ENCODE measurements at places on chromosomes 2 and 18.

GRCh38 chr18:25759111-25759510 is 331.3 kb downstream of the SS18 start:
- H3K27me3 ChIP-seq = no peaks in the 10 kb centered on the region
- DNase-seq = no peak
- H3K36me3 ChIP-seq = no peaks in the 10 kb centered on the region
- no peak overlapping the region for H3K27ac ChIP-seq
- no peak overlapping the region for H3K4me3 ChIP-seq

GRCh38 chr2:33496150-33496549 is 19.7 kb downstream of the RASGRP3 start:
- H3K36me3 ChIP-seq = no peaks in the 10 kb centered on the region
- H3K27me3 ChIP-seq = peaks cover 15% of the 10 kb centered on the region
- DNase-seq = no peak
- no peak overlapping the region for H3K27ac ChIP-seq

- DNase-seq = no peak
- no peak overlapping the region for H3K4me3 ChIP-seq
- H3K27me3 ChIP-seq = peaks cover 20% of the 10 kb centered on the region
- H3K4me1 ChIP-seq = no peaks in the 10 kb centered on the region
Observed at GRCh38 chr18:907885-908757, 3.5 kb downstream of the ADCYAP1 start.

GRCh38 chr18:77737405-77737804 is 487.8 kb downstream of the GALR1 start:
- no peak for DNase-seq
- H3K4me3 ChIP-seq = no peak overlapping the region
- H3K27me3 ChIP-seq = peaks cover 91% of the 10 kb centered on the region
- no peaks in the 10 kb centered on the region for H3K4me1 ChIP-seq
- H3K36me3 ChIP-seq = no peaks in the 10 kb centered on the region

- H3K36me3 ChIP-seq = no peaks in the 10 kb centered on the region
- H3K27ac ChIP-seq = no peak overlapping the region
- no peak overlapping the region for H3K4me3 ChIP-seq
- no peaks in the 10 kb centered on the region for H3K27me3 ChIP-seq
Observed at GRCh38 chr2:14915983-14916382, 283.5 kb downstream of the LRATD1 start.

DNA sequence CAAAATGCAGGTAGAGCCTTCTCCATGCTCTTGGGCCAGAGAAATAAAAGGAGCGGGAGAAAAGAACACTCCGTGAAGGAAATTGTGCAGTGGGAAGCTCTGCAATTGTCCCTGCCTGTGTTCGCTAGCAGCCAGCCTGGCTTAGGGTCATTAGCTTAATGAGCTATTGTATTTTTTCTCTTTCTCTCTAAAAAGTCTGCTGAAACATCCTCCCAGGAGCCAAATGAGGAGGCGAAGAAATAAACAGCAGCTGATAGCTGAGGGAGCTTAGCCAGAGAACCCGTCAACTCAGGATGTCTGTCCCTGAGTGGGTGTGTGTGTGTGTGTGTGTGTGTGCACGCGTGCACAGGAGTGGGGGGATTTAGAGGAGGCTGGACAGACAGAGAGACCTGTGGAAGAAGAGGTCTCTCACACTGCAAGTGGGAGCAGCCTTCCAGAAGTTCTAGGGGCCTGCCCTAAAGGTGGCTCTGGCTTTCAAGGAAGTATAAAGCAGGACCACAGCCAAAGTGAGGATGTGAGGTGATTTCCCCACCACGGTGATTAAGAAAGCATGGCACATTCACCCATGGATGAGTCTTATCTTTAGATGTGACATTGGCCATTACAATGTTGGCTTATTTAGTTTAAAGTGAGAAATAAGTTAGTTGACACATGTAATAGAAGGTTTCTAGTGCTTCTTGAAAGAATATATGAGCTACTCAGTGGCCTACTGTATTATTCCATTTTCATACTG is 690.4 kb downstream of the RNF144A start:
- DNase-seq = no peak
- no peaks in the 10 kb centered on the region for H3K27me3 ChIP-seq
- no peaks in the 10 kb centered on the region for H3K4me1 ChIP-seq
- no peaks in the 10 kb centered on the region for H3K36me3 ChIP-seq

GRCh38 chr2:234678711-234679110 is 181.8 kb upstream of the ARL4C start:
- H3K36me3 ChIP-seq = peaks cover 3% of the 10 kb centered on the region
- peak; percentile 44 for DNase-seq
- H3K4me1 ChIP-seq = peaks cover 29% of the 10 kb centered on the region
- no peaks in the 10 kb centered on the region for H3K27me3 ChIP-seq
- H3K27ac ChIP-seq = no peak overlapping the region
- H3K4me3 ChIP-seq = no peak overlapping the region

GRCh38 chr18:3044931-3045698 is 32.2 kb upstream of the LPIN2 start:
- H3K27me3 ChIP-seq = no peaks in the 10 kb centered on the region
- H3K4me3 ChIP-seq = no peak overlapping the region
- H3K27ac ChIP-seq = no peak overlapping the region
- no peak for DNase-seq
- H3K36me3 ChIP-seq = no peaks in the 10 kb centered on the region

DNA sequence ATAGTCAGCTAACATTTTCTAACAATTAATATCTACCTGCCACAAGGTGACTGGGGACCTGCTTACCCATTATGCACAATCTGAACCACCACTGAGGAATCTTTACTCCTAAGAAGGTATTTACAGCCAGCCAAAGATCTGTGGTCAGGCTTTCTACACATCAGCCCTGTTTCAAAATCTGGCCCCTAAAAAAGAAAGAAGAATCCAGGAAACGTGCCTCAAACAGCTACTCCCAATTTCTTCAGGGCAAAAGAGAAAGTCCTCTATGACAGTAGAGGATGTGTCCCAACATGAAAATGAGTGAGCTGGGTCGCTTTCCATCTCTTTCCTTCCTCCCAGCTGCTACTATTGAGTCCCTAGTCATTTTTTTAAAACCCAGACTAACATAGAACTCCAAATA is 79.5 kb downstream of the EPB41L3 start:
- no peak overlapping the region for H3K4me3 ChIP-seq
- no peaks in the 10 kb centered on the region for H3K27me3 ChIP-seq
- peak; percentile 22 for DNase-seq
- no peak overlapping the region for H3K27ac ChIP-seq
- no peaks in the 10 kb centered on the region for H3K36me3 ChIP-seq
- peaks cover 27% of the 10 kb centered on the region for H3K4me1 ChIP-seq

DNA sequence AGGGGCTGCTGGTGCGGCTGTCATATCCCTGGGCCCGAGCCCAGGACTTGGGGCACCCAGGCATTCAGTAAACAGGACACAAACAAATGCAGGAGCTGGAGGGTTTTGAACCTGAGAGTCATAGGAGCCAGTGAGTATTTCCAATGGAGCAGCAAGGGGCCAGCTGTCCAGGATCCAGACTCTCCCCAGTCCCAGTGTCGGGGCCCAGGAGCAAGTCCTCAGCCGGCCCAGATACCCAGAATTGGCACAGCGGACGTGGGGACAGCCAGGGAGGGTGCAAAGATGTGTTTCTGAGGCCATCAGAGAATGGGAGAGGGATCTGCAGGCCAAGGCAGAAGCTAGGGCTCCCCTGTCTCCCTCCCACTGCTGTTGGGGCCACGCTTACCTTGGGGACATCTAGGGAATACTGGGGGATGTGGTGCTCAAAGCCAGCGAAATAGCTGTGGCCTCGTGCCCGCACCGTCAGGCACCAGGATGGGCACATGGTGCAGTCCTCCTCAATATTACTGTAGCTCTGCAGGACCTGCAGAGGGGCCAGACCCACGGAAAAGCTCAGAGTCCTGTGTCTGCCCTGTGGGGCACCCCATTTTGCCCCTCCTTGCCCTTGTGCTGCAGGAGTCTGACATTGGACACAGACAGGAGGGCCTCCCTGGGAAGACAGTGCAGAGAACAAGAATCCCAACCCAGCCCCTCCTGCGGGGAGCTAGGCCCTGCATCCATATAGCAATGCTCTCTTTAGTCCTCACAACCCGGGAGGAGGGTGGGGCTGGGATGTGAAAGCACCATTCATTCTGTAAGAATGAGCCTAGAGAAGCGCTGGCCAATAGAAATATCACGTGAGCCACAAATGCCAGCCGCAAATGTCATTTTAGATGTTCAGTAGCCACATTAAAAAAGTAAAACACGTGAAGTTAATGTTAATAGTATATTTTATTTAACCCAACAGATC is 15.4 kb downstream of the CFAP65 start:
- peaks cover 4% of the 10 kb centered on the region for H3K36me3 ChIP-seq
- H3K4me3 ChIP-seq = no peak overlapping the region
- no peak overlapping the region for H3K27ac ChIP-seq
- no peak for DNase-seq
- no peaks in the 10 kb centered on the region for H3K27me3 ChIP-seq
- no peaks in the 10 kb centered on the region for H3K4me1 ChIP-seq

Data from MCF 10A (cell line).